ENCODE measurements at places on chromosomes 3 and 15.

- DNase-seq = no peak
Measured at GRCh38 chr3:45387171-45387570, 1.2 kb upstream of the LARS2 start.

DNA sequence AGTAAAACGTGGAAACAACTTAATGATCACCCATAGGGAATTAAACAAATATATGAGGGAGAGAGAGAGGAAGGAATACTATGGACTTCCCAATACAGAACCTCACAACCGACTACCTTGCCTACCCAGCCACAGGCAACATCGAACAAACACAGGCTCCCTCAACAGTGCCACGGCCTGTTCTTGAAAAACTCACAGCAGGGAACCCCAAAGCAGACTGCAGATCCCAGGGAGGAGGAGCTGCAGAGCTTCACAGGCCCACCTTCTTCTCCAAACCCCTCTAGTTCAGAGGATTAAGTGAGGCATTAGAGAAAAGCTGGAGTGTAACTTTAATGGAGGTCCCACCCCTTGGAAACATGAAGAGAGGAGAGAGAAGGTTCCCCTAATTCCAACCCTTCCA lies 110.2 kb downstream of the ST8SIA2 start:
- DNase-seq = no peak

- no peak for DNase-seq
Measured at GRCh38 chr3:182309120-182309519, 484.2 kb upstream of the ATP11B start.

- DNase-seq = no peak
Measured at GRCh38 chr3:23359116-23359515, 156.0 kb downstream of the UBE2E2 start.

GRCh38 chr15:90004671-90005070 lies 3.5 kb downstream of the ZNF710 start:
- no peak for DNase-seq

DNA sequence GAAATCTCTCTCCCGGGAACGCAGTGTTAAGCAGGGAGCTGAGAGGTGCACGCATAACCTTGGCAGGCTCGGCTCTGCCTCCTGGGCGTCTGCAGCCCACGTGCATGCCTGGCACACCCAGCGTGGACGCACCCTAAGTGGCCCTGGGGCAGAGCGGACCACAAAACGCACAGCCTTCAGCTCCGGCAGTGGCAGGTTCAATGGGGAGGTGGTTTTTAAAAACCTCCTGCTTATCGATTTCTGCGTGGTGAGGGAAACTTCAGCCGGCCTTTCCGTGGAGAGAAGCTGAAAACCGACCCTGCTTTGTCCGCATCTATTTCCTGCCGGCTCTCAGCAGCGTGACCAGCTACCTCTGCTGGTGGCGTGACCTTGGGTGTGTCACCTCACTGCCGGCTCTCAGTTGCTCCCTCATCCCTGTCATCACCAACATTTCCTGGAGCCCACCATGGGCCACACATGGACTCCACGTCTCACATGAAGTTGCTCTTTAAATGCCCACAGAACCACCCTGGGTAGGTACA lies 134.8 kb upstream of the MEF2A start:
- DNase-seq = no peak

DNA sequence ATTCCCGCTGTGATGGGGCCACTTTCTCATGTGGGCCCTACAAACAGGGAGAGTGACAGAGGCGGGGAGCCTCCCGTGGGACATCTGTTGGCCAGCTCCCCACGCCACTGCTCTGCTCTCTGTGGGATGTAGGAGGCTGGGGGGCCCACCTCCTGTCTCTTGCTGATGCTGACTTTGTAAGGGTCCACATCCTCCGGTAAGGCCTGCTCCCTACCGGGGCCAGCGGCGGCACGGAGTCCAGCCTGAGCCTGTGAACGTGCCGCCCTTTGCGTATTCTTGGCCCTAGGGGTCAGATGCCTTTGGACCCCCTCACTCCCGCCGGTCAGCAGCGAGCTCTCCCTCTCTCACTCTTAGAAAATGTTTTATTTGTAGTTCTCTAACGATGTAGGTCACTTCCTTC lies 153.2 kb downstream of the LRRC28 start:
- DNase-seq = no peak

DNA sequence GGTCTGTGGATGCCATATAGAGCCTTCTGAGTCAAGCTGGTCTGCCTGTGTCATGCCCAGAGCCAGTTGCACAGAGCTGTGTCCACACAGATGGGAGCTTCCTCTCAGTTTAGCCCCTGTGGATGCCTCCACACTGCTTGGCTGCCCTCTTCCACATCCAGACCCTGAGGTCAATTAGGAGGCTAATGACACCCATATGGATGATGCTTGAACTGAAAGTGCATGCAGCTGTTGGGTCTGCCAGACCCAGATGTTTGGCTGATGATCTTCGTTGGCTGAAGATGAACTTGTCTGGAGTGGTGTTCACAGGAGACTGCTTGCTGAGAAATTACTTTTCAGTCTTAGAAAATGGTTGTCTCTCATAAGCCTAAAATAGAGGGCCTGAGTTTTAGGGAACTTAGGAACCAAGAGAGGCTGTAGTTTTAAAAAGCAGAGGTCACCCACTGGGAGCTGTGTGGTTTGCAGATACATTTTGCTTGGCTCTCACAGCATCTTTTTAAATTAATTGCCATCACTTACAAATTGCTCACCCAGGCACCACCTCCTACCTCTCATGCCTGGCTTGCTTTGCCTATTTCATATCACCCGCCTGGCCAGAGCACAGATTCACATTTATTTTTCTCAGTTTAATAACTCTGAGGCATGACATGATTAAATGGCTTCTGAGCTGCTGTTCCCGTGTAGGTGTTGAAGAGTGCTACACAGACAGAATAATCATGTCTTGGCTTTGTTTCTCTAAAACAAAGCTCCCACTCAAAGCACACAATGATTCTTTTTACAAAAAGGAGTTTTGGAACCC lies 176.1 kb downstream of the MINAR1 start:
- DNase-seq = no peak

DNA sequence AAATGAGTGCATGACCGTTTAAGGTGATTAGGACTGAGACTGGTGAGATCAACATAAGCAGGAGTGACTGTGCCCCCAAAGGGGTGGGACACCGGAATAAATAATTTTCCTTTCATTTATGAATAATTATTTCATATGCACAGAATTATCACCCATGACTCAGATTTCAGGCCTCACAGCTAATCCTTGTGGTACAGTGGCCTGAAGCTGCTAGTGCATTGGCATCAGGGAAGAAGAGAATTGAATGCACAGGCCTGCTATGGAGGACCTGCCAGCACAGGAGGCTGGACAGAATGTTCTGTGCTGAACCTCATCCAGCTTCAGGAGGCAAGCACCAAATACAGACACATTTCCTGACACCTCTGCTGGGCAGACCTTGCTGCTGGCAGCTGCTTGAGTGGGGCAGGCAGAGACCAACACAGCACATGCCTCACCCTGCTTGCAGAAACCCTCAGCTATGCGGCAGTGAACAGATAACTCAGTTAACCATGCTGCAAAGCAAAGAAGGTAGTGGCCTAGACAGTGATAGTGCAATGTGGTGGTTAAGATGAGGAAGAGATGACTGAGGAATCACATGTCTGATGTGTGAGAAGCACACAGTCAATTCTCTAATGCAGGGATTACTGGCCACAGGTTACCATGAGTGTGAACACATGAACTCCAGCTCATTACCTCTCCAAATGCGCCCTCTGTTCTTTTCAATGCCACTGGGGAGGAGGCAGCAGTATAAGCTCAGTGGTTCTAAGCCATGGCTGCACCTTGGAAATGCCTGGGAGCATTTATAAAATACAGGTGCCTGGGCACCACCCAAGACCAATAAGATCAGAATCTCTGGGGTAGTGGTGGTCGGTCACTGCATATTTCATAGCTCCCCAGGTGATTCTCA lies 68.1 kb upstream of the SCN5A start:
- DNase-seq = no peak

DNA sequence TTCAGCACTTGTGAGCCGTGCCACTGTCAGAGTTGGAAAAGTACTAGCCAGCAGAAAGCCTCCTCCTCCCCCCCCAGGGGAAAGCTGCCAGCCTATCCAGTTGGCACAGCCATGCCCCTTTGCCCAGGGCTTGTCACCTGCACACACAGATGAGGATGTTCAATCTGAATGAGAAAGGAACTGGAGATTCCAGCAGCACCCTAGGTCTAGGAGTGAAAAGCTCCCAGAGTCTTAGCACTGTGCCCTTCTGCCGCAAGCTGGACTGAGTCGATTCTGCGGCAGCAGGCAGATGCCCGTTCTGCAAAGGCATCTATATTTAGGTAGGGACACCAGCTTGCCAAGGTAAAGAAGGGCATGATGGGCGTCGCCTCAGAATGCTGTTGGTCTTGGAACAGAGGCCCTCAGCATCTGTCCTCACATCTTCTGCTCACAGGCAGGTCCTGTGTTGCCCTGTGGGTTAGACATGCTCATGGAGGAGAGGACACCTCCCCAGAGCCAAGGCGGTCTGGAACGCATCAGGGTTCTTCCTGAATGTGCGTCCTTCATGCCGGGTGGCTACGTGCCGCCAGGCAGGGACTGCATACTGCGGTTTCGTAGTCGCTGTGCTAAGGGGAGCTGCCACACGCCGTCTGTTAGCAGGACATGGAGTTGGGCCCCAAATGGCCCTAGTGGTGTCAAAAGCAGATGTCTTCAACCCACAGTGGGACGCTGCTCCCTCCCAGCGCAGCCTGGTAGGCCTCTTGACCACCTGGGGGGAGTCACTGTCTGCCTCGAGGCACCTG lies 109.5 kb downstream of the VGLL4 start:
- no peak for DNase-seq

- DNase-seq = no peak
Measured at GRCh38 chr3:177724020-177724638, 526.8 kb upstream of the TBL1XR1 start.

All from stimulated activated CD8-positive, alpha-beta memory T cell treated with anti-CD3 and anti-CD28 coated beads, Interleukin-7, amount 100 ng/mL, for 48 hours (primary cell).